ENCODE measurements at places on chromosomes 3 and 15. TPM values are rescaled to one million over a fixed set of nuclear protein-coding genes. Genes with fewer than 3 reads are reported as not detected.
A peak's percentile ranks its signal among the peaks of the same experiment; 100 is the strongest.

- DNase-seq = no peak
These were observed 12.8 kb upstream of the KLF15 start for GRCh38 chr3:126370055-126370454.

GRCh38 chr3:11240496-11240895 lies 31.7 kb upstream of the ATG7 start:
- peak; percentile 58 for DNase-seq

- DNase-seq = no peak
These were observed 28.3 kb upstream of the HHATL start for GRCh38 chr3:42730706-42731420.

Gene ZNF80
- total RNA-seq = 0.27 TPM
